Ascending aorta (tissue), 2 donors: ENCODE measurements at places on chromosomes 7 and 10.
A peak's percentile ranks its signal among the peaks of the same experiment; 100 is the strongest.

GRCh38 chr7:142813226-142813625 is 41.6 kb upstream of the EPHB6 start:
- no peak for DNase-seq
- no peak overlapping the region for H3K27ac ChIP-seq
- no peak overlapping the region for H3K4me3 ChIP-seq

DNA sequence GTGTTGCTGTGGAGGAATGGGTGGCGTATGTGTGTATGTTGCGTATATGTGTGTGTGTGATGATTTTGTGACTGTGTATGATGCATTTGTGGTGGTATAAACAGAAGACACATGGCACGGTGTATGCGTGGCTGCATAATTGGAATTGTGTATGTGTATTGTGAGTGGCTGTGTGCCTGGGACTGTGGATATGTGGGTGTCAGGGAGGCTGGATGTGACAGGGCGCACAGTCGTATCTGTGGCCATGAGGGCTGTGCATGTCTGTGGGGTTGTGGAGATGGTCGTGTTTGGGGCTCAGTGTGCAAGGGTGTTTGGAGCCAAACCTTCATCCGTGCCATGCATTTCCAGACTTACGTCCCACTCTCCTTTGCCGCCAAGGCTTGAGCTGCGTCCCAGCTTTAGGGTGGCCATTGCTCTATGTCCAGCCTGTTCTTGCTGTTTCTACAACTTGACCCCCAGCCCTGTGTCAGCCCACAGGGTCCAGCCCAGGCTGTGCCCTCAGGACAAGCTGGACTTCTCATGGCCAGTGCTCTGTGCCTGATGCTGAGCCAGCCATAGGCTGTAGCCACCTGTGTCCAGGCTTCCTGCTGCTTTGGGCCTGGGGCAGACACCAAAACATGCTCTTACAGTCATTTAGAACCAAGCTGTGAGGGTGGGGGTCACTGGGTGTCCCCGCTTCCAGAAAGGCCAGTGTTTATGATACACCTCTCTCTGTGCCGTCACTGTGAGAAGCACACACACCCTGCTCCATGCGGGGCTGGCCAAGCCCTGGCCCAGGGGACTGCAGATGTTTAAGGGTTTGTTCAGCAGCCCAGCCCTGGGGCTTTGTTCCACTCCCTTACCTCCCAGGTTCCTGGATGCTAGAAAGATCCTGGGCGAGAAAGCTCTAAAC is 127.6 kb downstream of the NEURL1 start:
- H3K36me3 ChIP-seq = peaks cover 11% of the 10 kb centered on the region
- no peak for DNase-seq
- H3K27me3 ChIP-seq = no peaks in the 10 kb centered on the region
- peak overlapping the region; percentile 80 for H3K27ac ChIP-seq
- H3K4me3 ChIP-seq = no peak overlapping the region

GRCh38 chr7:17031906-17032551 is 150.2 kb upstream of the AGR3 start:
- no peaks in the 10 kb centered on the region for H3K27me3 ChIP-seq
- no peak for DNase-seq
- H3K4me3 ChIP-seq = no peak overlapping the region
- no peak overlapping the region for H3K27ac ChIP-seq

- H3K4me3 ChIP-seq = no peak overlapping the region
- H3K27me3 ChIP-seq = no peaks in the 10 kb centered on the region
- H3K27ac ChIP-seq = no peak overlapping the region
- no peaks in the 10 kb centered on the region for H3K4me1 ChIP-seq
- no peak for DNase-seq
- H3K36me3 ChIP-seq = no peaks in the 10 kb centered on the region
Observed at GRCh38 chr7:106289848-106290247, 5.1 kb upstream of the NAMPT start.

GRCh38 chr7:108234281-108234680 is 104.1 kb upstream of the LAMB4 start:
- H3K27me3 ChIP-seq = no peaks in the 10 kb centered on the region
- no peaks in the 10 kb centered on the region for H3K36me3 ChIP-seq
- no peak overlapping the region for H3K4me3 ChIP-seq
- H3K27ac ChIP-seq = no peak overlapping the region
- no peaks in the 10 kb centered on the region for H3K4me1 ChIP-seq
- DNase-seq = no peak

DNA sequence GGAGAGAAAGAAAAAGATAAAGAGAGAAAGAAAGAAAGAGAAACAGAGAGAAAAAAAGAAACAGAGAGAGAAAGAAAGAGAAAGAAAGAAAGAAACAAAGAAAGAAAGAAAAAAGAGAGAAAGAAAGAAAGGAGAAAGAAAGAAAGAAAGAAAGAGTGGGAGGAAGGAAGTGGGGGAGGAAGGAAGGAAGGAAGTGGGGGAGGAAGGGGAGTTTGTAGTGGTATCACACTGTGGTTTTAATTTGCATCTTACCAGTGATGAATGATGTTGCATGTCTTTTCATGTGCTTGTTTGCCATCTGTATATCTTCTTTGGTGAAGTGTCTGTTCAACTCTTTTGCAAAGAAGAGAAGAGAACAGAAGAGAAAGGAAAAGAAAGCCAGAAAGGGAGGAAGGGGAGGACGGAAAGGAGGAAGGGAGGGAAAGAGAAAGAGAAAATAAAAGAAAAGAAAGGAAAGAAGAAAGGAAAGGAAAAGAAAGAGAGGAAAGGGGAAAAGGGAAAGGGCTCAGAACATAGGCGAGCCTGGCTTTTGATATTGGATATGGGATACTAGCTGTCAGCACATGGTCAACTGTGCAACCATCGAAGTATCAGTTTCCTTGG is 79.2 kb upstream of the FRMD4A start:
- H3K27ac ChIP-seq = no peak overlapping the region
- H3K4me1 ChIP-seq = no peaks in the 10 kb centered on the region
- H3K36me3 ChIP-seq = no peaks in the 10 kb centered on the region
- no peak for DNase-seq
- no peak overlapping the region for H3K4me3 ChIP-seq
- H3K27me3 ChIP-seq = no peaks in the 10 kb centered on the region

- no peak for DNase-seq
- H3K27ac ChIP-seq = no peak overlapping the region
- peaks cover 3% of the 10 kb centered on the region for H3K4me1 ChIP-seq
- H3K27me3 ChIP-seq = no peaks in the 10 kb centered on the region
- no peak overlapping the region for H3K4me3 ChIP-seq
Observed at GRCh38 chr7:44967571-44968446, 11.0 kb downstream of the MYO1G start.
